ENCODE measurements at places on chromosomes 4 and X.

DNA sequence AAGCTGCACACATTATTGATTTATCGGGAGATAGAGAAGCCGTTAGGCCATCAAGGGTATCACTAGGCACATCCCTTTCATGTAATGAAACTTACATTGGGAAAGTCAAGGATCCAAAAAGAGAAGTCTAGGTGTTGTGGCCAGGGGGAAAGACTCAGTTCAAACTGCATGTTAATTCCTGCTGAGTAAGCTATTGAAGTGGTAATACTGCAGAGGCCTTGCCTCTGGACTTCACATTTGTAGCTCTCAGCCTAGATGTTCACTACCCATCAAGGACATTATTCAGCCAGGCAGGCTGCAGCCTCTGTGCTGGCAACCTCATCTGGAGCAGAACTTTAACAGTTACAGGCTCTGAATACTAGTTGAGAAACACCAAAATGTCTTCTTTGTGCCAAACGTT lies 2094.5 kb upstream of the AGA start:
- no peak for DNase-seq

GRCh38 chr4:39667706-39668105 lies 29.0 kb upstream of the SMIM14 start:
- no peak for DNase-seq

DNA sequence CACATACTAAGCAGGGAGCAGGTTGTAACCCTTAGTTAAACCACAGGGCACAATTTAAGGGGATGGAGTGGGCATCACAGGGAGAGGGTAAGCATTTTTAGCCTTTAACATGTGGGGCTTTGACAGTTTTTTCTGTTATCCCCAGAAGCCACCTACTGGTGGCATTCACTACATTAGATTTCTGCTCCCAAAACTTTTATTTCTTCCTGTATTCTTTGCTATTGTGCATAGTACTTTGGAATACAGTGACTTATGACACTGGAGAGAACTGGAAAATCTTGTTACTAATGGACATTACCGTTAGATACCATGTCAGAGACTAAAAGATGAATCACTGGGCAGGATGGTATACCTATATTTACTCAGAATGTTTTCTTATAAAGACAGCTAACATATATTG lies 7.3 kb downstream of the TRIM75 start:
- DNase-seq, result peak; percentile 9

GRCh38 chr4:188092824-188093223 lies 16.6 kb downstream of the TRIML2 start:
- no peak for DNase-seq

DNA sequence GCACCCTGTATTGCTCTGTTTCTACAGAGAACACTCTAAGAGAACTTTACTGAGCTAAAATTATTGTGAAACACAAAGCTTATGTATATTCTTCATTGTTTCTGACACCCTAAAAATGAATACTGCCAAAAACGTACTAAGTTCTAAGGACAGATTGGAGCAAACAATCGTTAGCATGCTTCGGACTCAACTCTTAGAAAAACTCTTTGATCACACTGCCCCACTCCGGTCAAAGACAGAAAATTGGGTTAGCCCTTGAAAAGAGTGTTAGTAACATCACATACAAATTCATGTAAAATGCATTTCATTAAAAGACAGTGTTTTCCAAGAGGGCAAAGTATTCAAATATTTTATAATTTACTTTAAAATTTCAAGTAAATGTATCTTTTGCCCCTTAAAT lies 177.4 kb downstream of the DCHS2 start:
- DNase-seq, result peak; percentile 61

GRCh38 chrX:45803383-45803921 lies 602.8 kb upstream of the DIPK2B start:
- peak; percentile 85 for DNase-seq

DNA sequence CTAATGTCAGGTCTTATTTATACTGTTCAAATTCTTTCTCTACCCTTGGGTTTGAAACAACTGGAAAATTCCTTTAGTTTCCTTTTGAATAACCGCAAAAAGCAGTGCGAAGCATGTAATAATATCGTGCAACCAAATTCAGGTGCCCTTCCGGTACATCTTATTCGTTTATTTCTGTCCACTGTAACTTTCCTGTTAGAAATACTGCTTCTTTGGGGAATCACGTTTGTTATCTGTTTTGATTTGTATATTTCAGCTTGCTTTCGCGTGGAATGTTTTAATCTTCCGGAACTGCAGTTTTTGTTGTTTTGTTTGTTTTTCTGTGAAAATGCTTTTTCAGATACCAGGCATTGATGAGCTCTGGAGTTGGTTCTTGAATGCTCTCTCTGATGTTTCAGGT lies 85.7 kb upstream of the HPRT1 start:
- DNase-seq, result peak; percentile 16

GRCh38 chr4:110196206-110196870 lies 2.1 kb downstream of the ELOVL6 start:
- DNase-seq, result peak; percentile 34

- DNase-seq, result no peak
Measured at GRCh38 chr4:117515921-117516320, 430.5 kb upstream of the TRAM1L1 start.

GRCh38 chr4:105453550-105454205 lies 20.2 kb downstream of the PPA2 start:
- peak; percentile 15 for DNase-seq

DNA sequence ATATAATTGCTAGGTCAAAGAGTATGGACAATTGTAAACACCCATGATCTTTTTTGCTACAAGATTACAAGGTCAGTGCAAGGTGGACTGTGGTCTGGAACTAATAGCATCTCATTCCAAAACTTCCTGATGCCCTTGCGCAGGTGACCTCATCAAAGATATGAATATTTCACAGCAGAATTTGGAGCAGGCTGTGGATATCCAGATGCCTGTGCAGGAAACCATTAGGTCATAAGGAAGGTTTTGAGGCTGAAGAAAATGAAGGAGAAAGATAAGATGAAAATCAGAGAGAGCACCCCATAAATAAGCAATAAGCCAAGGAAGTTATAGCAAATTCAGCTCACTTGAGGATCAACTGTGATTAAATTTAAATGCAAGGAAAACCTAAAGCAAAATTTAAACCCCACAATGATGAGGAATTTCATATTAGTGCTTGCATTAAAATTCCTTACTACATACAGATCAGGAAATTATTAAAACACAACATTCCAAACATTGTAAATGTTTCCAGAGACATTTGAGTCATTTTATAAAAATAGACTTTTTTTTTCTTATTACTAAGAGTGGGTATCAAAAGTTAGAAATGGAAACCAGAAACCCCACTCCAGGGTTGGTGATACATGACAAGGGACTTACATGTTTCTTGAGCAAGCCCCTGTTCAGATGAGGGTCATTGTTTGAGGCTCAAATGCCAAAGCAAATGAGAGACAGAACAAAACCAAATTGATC lies 100.7 kb upstream of the FAM9C start:
- DNase-seq, result no peak

DNA sequence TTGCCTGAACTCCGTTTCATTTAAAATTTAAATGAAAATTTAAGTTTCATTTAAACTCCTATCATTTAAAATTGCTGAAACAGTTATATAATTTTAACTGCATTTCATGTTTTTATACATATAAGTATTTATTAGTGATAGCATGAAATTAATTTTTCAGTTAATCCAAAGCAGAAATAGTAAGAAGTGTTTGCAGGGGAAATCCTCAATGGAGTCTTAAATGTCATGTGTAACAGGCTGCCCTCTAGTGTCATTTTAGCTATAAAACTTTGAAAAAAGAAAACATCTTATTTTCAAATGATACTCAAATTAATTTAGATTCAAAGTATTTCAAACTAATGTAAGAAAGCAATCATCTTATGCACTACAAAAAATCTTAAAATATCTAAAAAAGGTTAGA lies 27.2 kb downstream of the TAPT1 start:
- peak; percentile 67 for DNase-seq

GRCh38 chrX:7086384-7086783 lies 61.1 kb upstream of the STS start:
- DNase-seq, result no peak

DNA sequence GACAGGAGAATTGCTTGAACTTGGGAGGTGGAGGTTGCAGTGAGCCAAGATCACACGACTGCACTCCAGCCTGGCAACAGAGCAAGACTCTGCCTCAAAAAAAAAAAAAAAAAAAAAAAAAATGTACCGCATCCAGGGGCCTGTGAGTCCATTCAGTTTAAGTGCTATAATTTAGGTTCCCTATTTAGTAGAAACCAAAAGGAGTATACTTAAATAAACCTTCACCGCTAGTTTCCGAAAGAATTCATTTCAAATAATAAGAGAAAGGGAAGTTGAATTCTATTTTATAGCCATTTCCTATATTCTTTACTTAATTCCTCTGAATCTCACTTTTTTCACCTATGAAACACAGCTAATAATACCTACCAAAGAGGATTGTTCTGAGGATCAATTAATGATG lies 20.8 kb upstream of the LRBA start:
- no peak for DNase-seq

GRCh38 chr4:147059064-147059731 lies 113.5 kb upstream of the TTC29 start:
- DNase-seq, result no peak

DNA sequence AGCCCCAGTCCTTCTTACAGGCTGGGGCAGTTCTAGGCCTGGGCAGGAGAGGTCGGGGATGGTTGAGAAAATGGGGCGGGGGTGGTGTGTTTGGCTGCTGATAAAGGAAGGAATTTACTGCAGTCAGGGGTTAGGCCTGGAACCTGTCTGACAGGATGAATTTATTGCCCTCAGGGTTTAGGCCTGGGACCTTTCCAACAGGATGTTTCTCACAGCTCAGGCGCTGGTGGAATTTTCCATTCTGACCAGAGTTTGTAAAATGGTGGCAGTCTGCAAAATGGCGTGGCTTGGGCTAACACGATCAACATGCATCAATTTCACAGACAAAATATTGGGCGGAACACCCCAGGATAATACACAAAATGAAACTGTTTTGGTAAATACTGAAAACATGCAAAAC lies 83.5 kb upstream of the SPIN4 start:
- no peak for DNase-seq

- peak; percentile 75 for DNase-seq
Measured at GRCh38 chrX:134932528-134933217, 58.1 kb upstream of the SMIM10 start.

DNA sequence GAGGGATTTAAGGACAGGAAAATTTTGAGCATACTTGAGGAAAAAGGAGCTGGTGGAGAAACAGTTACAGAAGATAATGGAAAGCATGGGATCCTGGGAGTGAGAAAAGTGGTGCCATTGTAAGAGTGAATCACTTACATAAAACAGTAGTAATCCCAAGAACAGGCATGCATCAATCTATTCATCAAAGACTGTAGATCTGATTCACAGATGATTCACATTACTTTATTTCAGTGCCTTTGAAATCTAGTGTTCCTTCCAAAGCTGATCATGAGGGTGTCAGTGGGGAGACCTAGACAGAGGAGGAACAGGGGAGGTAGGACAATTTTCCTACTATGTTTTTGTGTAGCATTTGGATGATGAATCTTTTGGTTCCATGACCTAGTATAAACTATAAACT lies 102.7 kb downstream of the TAB3 start:
- DNase-seq, result no peak
